ENCODE measurements at places on chromosomes 1 and 21.

DNA sequence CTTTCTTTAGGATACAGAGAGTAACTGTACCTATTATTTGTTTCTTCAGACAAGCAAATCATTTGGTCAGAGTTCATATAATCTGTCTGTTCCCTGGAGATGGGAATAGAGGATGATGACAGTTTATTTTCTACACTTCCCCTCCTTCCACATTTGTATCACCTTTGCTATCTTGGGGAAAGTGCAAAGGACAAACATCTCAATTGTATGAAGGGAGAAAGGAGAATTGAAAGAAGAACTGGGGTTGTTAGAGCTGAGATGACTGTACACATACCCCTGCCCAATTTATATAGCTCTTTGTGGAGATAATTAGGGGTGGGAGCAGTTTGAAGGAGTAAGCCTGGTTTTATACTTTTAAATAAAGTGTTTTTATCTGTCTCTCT, 14.0 kb downstream of the POLR3GL start:
- DNase-seq = no peak

DNA sequence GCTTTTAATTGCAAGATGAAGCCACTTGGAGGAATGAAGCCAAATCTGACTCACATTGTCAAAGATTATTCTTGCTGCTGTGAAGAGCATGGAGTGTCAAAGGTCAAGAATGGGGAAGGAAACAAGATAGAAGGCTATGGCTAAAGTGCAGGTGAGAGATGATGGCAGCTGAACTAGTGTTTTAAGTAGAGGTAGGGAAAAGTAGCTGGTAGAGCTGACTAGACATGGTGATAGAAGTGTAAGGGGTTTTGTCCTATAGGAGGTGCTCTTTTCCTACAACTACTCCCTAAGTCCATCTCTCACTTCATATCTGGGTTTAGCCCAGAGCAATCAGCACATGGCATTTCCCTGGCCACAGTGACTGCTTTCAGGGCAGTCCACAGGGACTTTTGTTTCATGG, 11.8 kb downstream of the UBE2T start:
- no peak for DNase-seq

DNA sequence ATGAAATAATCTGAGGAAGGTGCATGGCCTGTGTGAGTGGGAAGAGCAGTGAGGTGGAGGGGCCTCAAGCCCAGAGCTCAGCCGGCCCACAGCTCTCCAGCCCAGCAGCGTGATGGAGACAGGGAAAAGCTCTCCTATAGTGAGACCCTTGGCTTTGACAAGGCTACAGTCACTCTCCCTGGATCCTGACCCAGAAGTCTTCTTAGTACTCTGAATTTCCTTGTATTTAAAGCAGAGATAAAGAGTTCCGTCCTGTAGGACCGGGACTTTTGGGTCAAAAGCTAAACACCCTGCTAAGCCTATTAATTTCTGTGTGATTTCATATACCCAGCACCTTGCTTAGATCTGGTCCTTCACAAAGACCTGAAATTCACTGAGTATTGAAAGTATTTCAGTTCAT, 48.2 kb upstream of the F3 start:
- DNase-seq = no peak

GRCh38 chr1:94921977-94922376, 4.9 kb downstream of the CNN3 start:
- no peak for DNase-seq

GRCh38 chr1:92864131-92864530, 32.3 kb downstream of the RPL5 start:
- no peak for DNase-seq

GRCh38 chr1:194394676-194395075, 1208.3 kb upstream of the B3GALT2 start:
- no peak for DNase-seq

- no peak for DNase-seq
Measured at GRCh38 chr1:177172272-177172671, 1.5 kb downstream of the BRINP2 start.

DNA sequence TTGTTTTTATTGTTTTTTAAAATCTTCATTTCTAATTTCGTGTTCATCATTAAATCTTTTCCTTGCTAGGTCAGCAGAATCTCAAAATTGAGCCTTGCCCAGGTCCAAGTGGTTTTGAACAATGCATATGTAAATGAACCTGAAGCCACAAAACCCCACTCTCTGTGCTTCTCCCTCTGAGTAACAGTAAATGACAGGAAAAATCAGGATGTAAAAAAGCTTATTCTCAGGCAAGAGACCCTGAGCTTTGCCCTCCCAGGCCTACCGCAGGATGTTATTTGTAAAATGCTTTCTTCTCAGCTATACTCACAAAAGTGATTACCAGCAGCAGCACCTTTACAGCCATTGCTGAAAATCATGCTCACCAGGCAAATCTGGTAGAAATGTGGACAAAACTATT, 47.6 kb downstream of the TYW3 start:
- DNase-seq = no peak

GRCh38 chr1:190192627-190193026, 285.0 kb downstream of the BRINP3 start:
- no peak for DNase-seq

DNA sequence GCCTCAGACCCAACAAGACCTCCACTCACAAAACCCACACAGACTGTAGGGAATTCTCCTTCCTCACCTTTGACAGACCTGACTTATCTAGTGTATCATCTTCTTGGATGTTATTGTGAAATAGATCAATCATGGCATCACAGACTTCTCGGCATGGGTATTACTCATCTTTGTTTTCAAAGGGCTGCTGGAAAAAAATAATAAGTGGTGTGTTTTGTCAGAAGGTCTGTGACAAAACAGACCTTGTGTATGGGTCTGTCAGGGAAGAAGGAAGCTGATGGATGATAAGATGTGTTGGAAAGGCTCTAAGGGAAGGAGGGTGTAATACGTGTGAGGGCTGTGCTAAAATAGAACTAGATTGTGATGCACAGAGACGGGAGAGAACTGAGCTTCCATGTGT, 13.9 kb upstream of the S100A7 start:
- no peak for DNase-seq

GRCh38 chr1:224881762-224882211, 47.7 kb upstream of the DNAH14 start:
- no peak for DNase-seq

- DNase-seq = no peak
Measured at GRCh38 chr1:213899413-213899812, 88.4 kb upstream of the PROX1 start.

DNA sequence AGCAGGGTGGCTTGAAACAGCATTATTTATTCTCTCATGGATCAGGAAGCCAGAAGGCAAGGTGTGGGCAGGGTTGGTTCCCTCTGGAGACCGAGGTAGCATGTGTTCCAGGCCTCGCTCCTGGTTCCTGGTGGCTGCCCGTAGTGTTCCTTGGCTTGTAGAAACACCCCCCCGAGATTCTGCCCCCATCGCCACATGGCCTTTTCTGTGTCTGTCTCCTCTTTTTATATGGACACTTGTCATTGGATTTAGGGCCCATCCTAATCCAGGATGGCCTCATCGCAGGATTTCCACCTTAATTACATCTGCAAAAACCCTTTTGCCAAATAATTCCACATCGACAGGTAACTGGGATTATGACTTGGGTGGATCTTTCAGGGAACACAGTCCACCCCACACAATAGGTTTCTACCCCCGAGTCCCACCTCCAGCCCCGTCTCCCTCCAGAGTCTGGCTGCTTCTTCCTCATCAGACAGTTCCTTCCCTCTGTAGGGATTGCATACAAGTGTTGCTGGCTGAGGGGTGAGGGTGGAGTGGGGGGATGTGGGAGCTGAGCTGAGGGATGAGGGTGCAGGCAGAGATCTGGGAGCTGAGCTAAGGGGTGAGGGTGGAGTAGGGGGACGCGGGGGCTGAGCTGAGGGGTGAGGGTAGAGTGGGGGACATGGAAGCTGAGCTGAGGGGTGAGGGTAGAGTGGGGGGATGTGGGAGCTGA, 12.3 kb upstream of the NPHP4 start:
- no peak for DNase-seq

DNA sequence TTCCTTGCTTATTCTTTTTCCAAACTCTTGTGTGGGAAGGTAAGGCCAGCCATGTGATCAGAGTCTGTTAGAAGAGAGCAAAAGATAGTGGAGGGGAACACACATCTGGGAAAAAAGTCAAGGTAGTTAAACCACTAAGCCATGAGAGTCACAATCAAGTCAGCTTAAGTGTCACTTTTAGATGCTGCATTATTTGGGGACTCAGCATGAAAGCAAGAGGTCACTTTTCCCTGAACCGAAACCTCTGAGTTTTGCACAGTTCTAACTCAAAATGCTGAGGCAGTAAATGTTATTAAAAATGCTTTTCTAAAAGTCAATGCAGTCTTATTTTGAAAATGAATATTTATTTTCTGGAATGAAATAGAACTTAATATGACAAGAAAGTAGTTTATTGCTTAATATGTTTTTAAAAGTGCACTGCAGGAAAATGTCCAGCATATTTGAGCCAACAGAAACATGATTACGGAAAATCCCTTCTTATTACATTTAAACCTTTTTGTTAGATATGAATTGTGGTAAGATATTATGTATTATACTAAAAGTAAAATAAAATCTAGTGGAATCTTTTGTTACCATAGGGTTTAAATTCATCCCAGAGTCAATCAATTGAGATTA, 69.3 kb downstream of the RBM11 start:
- no peak for DNase-seq

DNA sequence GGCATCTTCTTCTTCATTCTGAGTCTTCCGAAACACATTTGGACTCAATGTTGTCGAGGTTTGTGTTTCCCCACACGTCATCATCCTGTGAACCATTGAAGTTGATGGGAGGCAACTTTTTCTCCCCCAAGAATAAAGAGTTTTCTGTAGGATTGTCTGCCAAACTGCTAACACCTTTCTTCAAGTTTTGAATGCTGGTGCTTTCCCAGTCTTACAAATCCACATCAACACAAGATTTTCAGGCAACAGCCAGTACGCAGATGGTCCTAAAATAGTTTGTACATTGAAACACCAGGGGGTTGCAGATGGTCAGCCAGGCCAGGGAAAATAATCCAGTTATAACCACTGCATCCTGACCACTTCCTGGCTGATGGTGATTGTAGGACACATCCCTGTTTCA, 187.9 kb downstream of the DISC1 start:
- DNase-seq = no peak

- no peak for DNase-seq
Measured at GRCh38 chr1:38686167-38686926, 173.2 kb downstream of the RRAGC start.

DNA sequence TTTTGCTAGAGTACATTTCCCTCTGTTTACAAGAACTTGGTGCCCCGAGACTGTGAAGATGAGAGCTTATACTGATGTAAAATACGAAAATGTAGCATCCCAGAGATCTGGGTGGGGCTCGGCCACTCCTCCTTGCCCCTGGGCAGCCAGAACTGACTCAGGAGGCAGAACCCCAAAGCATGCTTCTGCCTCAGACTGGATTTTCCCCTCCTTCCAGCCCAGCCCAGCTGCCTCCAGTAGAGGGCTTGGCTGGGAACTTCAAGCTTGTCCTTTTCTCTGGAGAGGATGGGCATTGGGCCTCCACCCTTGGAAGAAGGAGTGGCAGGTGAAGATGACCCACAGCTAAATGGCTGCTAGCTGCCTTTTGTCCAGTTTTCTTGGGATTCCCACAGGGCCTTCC, 24.3 kb upstream of the BTG2 start:
- no peak for DNase-seq

DNA sequence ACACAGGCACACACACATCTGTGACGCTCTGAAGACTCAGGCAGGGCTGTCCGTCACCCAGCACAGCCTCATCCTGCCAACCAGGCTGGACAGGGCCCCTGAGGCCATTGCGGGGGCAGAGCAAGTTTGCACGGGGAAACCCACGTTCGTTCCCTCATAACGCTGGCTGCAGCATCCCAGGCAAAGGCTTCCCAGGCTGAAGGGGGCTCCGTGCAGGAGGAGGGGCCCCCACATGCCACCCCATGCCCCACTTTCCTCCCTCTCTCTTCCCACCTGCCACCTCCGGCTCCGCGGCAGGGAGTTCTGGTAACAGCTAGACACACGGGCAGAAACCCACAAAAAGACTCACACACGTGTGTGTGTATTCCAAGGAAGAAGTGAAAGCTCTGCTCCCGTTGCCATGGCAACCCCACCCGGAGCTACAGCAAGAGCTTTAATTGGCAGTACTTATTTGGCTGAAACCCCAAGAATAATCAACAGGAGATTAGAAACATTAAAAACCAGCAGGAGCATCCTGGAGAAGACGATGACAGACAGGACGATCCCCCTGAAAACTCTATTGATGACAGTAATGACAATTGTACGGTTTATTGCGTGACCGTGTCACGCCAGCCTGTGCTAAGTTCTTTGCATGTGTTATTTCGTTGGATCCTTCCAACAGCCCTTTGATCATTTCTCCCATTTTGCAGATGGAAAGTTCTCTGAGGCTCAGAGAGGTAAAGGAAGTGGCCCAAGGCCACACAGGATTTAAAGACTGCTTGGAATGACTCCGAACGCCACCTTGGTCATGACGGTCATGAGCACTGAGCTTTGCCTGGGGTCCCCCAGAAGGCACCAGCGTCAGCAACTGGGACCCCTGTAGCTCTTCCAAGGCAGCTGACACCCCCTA, 247.1 kb downstream of the NPHP4 start:
- no peak for DNase-seq

- DNase-seq = no peak
Measured at GRCh38 chr1:115327270-115327669, 10.8 kb downstream of the NGF start.

DNA sequence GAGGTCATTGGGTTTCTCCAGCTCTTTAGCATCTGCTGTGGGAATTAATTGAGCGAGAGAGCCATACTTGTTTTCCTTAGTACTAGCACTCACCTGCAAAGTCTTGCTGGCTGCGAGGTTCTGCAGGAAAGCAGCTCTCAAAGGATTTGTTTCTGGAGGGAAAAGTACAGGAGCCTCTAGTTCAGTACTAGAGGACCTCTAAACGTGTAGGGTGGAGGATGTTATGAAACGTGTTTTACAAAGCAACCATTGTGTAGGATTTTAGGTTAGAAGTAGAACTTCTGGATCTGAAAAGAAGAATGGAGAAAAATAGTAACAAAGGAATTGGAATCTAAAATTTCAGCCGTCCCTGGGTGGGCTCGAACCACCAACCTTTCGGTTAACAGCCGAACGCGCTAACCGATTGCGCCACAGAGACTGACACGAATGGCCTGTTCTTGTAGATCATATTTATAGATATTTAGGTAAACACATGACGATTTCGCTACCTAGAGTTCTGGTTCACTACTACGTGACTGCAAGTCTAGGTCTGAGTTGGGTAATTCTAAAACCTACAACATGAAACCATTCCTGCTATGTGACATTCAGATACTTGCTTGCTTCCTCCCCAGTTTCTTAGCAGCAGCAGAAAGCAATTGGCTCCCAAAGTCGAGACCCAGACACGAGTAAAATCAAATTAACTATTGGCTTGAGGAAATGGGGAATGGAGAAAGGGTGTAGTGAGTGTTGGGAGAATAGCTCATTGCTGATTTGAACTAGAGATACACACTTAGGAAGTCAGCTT, 60.2 kb upstream of the CFAP126 start:
- no peak for DNase-seq

GRCh38 chr1:25728301-25728935, 71.6 kb upstream of the SELENON start:
- DNase-seq = no peak

- no peak for DNase-seq
Measured at GRCh38 chr21:35025206-35026152, 23.6 kb downstream of the RUNX1 start.

- DNase-seq = no peak
Measured at GRCh38 chr1:181260994-181261393, 172.5 kb downstream of the IER5 start.

GRCh38 chr1:245225322-245226202, 70.8 kb downstream of the KIF26B start:
- DNase-seq = no peak
